ENCODE measurements at places on chromosomes 12 and 14.

- no peak for DNase-seq
Measured at GRCh38 chr12:14263742-14264141, 101.7 kb upstream of the ATF7IP start.

DNA sequence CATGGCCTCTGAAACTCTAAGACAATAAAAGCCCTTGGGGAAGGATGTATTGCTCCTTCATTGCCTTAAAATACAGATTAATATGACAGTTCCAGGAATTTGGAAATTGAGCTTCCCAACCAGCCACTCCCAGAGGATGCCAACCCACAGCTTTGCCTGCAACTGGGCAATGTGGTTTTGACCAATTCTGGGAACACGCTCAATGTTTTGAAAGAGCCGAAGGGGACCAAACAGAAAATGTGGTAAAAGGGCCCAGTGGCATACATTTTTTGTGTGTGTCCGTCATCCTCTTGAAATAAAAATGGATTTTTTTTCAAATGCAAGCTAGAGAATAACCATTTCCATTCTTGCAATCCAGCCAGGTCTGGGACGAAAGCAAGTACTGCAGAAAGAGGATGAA lies 88.3 kb upstream of the PLEKHG7 start:
- no peak for DNase-seq

- DNase-seq = no peak
Measured at GRCh38 chr14:32763673-32764072, 175.0 kb upstream of the NPAS3 start.

- no peak for DNase-seq
Measured at GRCh38 chr12:52207106-52207505, 15.3 kb upstream of the KRT80 start.

- DNase-seq = no peak
Measured at GRCh38 chr14:103097994-103098957, 3.8 kb downstream of the EXOC3L4 start.

- no peak for DNase-seq
Measured at GRCh38 chr14:79571366-79571765, 639.9 kb downstream of the DIO2 start.

DNA sequence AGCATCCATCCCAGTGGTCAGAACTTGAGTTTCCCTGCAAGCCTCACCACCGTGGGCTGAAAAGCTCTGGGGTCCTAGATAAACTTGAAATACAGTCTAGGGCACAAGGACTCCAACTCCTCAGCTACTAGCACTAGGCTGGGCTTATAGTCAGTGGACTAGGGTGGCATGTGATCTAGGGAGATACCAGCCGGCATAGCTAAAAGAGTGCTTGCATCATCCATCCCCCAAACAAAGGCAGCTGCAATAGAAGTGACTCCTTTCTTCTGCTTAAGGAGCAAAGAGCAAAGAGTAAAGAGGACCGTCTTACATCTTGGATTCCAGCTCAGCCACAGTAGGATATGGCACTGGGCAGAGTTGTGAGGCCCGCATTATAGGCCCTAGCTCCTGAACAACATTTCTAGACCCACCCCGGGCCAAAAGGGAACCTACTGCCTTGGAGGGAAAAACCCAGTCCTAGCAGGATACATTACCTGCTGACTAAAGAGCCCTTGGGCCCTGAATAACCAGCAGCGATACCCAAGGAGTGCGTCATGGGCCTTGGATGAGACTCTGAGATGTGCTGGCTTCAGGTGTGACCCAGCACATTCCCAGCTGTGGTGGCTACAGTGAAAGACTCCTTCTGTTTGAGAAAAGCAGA lies 17.9 kb upstream of the SOS2 start:
- no peak for DNase-seq

GRCh38 chr12:54229624-54230212 lies 40.9 kb upstream of the SMUG1 start:
- no peak for DNase-seq

GRCh38 chr12:128168273-128168672 lies 98.7 kb upstream of the TMEM132C start:
- DNase-seq = no peak

- no peak for DNase-seq
Measured at GRCh38 chr12:91968777-91969171, 176.9 kb downstream of the BTG1 start.

DNA sequence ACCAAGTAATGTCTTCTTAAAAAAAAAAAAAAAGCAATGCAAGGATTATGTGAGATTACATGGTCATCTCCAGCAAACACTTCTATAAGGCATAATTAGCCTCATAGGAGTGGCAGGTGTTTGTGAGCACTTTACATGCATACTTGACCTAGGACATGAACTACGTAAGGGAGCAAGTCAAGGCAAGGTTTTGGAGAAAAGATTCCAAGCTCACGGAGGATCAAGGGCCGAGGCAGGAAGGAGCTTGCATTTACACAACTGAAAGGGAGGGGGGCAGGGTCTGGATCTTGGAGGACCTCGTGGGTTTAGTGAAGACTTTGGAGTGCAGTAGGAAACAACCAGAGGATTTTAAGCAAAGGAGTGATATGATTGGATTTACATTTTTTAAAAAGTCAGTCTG lies 112.5 kb downstream of the CCER1 start:
- DNase-seq = no peak

DNA sequence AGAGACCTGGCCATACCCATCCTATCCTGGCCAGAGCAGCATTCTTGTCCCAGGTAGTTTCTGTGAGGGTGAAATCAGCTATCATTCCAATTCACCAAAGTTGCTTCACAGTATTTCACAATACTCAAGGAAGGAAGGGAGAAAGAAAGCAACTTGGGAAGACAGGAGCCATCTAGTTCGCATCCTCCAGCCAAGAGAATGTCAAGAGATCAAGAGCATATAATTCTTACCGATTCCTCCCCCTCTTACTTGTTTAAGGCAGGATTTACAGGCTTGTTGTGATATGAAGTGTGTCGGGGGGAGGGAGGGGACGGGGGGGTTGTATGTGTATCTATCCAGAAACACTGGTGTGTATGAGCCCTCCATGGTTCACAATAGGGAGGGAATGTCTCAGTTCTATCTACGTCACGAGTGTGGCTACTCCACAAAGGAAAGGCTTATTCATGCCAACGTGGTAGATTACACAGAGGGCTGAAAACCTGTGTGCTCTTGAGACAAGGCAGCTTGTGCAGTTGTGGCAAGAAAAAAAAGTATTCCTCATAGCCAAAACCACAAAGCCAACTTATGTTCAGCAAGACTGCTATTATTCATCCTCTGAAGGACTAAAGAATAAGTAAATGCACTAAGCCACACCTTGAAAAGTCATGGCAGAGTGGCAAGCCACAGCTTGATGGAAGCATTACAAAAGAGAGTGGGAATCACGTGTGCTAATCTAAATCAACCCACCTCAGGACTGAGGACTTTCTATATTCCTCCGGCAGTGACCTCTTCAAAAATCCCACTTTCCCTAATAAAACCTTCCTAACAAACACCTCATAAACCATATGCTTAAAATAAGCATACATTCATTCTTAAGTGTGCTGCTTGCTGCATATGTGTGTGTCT lies 35.0 kb downstream of the CORO1C start:
- DNase-seq = no peak

GRCh38 chr12:1206118-1206734 lies 215.2 kb downstream of the ERC1 start:
- DNase-seq = no peak

DNA sequence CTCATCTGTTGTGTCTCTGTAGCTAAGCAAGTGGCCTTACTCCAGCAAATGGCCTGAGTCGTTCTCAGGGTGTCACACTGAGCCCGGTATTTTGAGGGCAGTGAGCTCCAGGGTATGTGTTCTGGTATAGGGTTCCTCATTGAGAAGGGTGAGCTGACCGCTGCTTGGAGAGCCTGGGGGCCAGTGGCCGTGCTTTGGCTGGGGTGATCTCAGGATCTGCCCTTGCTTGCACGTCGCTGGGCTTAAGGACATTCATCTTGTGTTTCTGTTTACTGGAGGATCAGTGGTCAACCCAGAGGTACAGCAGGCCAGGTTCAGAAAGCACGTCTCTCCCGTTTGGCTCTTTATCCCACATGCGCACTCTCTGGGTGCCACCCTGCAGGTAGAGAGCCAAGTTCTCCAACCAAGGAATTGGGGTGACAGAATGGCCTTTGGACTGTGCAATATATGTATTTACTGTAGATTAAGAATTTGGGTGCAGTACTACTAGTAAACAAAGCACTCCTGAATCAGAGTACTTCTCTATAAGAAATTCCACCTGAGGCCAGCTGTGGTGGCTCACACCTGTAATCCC lies 52.1 kb downstream of the FBXW8 start:
- no peak for DNase-seq

- no peak for DNase-seq
Measured at GRCh38 chr12:74885775-74886174, 323.9 kb downstream of the KCNC2 start.

- DNase-seq = no peak
Measured at GRCh38 chr12:123096182-123096581, 54.7 kb downstream of the PITPNM2 start.

GRCh38 chr12:47730341-47730744 lies 5.1 kb upstream of the ENDOU start:
- no peak for DNase-seq

DNA sequence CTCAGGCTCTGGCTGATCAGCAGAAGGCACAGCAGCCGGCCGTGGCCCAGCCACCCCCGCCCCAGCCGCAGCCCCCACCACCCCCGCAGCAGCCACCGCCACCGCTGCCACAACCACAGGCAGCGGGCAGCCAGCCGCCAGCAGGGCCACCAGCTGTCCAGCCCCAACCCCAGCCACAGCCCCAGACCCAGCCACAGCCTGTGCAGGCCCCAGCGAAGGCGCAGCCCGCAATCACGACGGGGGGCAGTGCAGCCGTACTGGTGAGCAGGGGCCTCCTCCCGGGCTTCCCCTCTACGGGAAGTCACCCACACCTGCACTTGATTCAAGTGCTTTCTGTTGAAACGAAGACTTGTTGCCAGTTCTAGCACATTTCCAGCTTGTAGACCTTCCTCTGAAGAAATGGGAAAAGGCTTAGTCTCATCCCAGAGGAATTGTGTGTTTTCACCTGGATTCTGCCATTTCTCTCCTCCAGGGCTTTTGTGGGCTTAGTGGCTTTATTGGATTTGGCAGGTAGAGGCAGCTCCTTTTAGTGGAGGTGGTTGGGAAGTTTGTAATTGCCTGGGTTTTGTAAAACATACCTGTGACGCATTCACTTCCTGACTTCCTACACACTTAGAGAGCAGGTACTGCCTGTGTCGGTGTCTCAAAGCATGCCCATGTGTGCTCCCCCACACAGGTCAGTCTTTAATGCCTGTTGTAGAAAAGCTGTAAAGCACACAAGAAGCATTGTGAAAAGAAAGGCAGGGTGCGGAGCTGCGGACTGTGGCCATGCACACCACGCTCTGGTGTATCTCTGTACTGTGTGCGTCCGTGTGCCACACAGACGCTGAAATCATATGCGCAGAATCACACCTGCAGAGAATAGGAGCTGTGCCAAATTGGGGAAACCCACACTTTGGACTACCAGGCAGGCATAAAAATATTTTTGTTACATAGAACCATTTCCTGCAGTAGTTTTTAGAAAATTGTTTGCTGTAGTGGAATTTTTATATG lies 90.5 kb downstream of the DDX51 start:
- no peak for DNase-seq

DNA sequence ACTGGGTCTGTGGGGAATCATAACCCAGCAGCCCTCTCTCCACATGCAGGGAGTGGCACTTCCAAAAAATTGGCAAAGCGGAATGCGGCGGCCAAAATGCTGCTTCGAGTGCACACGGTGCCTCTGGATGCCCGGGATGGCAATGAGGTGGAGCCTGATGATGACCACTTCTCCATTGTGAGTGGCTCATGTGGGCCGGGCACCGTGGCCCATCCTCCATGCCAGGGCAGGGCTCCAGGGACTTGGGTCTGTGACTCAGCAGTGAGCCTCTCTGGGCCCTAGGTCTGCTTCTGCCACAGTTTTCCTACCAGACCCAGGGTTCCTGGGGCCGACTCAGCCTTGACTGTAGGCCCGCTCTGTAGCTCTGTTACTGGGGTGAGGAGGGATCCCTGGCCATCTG lies 2.2 kb downstream of the NPFF start:
- DNase-seq = no peak

- no peak for DNase-seq
Measured at GRCh38 chr14:57864659-57865058, 1.2 kb downstream of the SLC35F4 start.

GRCh38 chr12:18135509-18135908 lies 45.5 kb upstream of the RERGL start:
- no peak for DNase-seq

- DNase-seq = no peak
Measured at GRCh38 chr12:72264548-72265175, 7.5 kb upstream of the TRHDE start.

- no peak for DNase-seq
Measured at GRCh38 chr14:85533861-85534291, 3.9 kb downstream of the FLRT2 start.

- DNase-seq = no peak
Measured at GRCh38 chr12:2482938-2483660, 311.7 kb upstream of the FKBP4 start.

DNA sequence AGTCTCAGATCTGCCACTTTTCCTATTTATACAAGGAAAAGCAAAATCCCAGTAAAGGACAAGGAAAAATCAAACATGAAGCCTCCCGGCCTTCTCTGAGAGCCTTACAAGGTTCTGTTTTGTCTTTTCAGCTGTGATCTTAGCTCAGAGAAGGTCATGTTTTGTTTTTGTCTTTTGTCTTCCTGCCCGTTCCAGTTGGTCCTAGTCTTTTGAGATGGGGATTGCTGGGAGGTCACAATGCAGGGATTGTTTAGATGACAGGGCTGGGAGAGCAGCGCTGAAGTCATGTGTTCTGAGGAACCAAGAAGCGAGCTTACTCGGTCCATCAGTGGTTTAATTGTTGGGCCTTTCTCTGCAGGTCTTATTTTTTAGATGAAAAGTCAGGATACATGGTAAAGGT lies 6.0 kb downstream of the PLEKHH1 start:
- no peak for DNase-seq

DNA sequence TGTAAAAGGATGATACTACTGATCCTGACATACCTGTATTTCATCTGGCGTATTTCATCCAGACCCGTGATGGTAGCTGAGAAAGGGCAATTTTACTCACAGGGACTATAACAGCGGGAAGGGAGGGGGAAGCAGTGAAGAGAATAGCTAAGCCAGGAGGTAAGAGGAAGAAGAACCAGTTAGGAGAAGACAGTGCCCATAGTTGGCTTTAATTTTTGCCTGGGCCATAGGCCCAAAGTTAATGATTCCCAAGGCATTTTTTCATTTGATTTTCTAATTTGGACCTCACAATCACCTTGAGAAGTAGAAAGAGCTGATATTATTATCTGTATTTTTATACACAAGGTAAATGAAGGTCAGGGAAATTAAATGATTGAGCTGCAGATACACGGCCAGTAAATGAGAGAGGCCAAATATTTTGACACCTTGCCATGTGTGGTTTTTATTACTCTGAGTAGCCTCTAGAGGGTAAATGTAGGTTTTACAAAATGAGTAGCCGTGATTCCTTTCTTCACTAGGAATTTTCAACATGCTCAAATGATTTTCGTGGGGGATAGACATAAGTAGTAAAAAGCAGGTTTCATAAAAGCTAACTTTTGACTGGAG lies 382.2 kb downstream of the FUT8 start:
- no peak for DNase-seq

- DNase-seq = no peak
Measured at GRCh38 chr14:104117341-104118005, 20.9 kb upstream of the KIF26A start.
